ENCODE measurements at places on chromosomes 16 and 17.

DNA sequence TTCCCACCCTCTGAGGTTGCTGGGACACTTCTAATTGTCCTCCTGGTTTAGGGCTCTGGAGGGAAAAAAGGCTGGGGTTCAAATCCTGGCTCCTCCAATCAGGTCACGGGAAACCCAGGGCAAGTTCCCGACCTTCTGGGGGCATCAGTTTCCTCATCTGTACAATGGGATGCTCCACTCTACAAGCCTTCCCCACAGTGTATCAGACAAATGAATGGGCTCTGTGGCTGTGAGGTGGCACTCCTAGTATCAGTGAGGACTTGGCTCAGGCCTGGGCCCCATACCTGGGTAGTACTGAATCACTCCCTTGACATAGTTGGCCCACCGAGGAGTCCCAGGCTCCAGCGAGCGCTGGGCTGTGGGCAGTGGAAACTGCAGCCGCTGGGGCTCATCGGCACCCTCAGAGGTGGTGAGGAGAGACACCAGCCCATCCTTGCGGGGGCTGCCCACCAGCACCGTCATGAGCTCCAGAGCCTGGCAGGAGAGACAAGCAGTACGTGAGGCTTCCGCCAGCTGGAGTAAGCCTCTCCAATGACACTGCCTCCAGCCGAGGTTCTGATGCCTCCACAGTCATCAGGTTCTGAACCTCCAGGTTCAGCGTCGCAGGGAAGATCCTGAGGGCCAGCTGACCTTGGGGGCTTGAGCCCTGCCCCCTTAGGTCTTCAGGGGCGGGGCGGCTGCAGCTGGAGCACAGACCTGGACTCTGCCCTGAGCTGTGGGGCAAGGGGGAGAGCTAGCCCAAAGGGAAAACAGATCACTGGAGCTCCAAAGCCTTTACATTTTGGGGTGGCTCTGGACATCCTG lies 1.2 kb downstream of the GALK1 start:
- DNase-seq: no peak

DNA sequence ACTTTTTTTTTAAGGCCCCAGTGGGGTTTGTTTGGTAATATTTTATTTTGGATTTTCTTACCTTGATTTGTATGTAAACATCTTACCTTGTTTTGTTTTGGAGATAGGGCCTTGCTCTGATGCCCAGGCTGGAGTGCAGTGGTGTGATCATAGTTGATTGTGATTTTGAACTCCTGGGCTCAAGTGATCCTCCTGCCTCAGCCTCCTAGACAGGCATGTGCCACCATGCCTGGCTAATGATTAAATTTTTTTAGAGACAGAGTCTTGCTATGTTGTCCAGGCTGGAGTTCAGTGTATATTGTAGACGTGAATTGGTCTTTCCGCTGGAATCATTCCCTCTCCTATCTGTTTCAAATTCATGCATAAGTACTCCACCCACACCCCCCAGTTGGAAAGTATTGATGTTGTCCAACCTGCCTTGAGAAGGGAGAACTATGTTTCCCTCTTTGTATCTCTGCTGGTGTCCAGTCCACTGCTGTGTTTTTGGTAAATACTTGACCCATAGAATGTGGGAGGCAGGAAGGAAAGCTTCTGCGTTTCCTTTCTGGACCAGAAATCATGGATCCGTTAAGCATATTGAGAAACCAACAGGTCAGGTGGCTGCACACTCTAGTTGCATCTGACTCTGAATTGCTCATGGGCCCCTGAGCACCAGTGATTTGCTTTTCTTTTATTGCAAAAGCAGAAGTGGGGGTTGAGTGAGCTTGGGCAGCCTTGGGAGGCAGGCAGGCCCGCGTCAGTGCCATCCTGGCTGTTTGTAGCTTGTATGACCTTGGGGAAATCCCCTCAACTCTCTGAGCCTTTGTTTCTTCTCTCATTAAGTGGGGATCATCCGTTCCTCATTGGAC lies 25.0 kb downstream of the RMI2 start:
- DNase-seq: no peak

DNA sequence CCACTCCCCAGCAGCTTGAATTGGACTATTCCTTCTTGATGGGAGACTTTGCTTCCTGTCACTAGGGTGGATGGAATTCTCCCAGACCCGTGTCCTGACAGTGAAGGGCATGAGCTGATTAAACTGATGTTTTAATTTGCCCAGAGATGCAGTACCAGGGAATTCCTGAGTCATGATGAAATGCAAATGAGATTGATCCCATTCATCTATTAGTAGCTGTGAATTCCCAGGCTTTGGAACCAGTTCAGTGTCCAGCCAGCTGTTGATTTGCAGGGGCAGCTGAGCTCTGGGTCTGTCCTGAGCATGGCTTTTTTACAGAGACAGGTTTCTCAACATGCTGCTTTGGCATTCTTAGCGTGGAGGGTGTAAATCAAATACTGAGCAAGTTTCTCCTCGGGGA lies 157.9 kb downstream of the PITPNC1 start:
- DNase-seq: no peak

DNA sequence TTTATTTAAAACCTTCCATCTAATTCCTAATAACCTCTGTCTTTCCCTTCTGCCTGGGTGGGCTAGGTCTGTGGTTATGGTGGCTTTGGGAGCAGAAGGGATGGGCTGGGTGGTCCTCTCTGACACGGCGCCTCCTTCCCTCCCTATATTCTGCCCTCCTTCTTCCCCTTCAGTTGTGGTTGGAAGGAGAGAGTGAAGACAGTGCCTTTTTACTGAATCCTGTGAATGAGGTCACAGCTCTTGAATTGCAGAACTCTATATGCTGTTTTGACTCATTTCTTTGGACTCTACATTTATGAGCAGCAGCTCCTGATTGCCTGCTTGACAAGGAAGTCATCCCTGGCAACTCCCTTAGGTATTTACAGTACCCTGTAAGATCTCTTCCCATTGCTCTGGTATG lies 256.0 kb upstream of the ELAC2 start:
- DNase-seq: no peak

- DNase-seq: no peak
Measured at GRCh38 chr17:38800237-38800760, 943 bp upstream of the PIP4K2B start.

DNA sequence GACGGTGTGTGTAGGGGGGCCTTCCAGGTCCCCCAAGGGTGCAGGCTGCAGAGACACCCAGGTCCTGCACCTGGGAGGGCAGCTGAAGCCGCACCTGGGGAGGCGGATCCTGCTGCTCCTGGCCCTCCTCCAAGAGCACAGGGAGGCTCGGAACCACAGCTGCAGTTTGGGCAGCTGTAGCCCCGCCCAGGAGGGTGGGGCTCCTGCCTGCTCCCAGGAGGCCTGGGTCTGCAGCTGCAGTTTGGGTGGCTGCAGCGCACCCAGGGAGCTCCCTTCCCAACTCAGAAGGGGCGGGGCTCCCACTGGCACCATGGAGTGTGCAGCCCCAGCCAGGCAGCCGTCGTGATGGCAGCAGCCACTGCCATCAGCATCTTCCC lies 69.4 kb upstream of the NKD1 start:
- DNase-seq: no peak

DNA sequence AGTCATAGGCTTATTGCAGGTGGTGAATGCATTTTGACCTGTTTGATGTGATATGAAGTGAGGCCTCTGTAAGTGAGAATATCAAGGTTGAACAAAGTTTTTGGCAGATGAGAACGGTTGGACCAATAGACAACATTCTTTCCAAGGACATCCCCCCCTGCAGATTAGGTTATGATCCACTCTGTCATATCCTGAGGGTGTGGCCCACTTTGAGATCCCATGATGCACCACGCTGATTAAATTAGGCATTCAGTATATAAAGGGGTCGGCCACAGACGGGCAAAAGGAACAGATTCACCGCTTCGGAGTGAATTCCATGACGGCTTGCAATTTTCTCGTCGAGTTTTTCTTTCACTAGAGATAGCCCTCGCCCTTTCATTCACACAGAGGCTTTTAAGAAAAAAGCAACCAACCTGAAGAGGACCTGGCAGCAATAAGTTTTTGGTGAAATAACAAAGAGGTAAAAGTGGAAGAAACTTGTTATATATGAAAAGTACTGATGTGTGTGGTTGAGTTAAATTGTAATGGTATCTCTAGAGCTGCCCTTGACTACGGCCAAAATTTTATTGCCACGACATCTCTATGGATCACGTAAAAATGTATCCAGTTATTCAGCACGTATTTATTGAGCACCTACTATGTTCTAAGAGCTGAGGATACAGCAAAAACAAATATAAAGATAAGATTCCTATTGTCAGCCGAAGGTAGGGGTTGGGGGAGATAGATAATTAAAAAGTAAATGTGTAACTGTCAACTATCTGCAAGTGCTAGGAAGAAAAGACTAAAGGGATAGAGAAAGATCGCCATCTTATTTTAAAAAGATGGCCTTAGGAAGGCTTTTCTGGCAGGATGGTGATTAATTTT lies 1.7 kb upstream of the RBBP6 start:
- DNase-seq: no peak

GRCh38 chr16:2002406-2003230 lies 7.0 kb downstream of the ZNF598 start:
- no peak for DNase-seq

DNA sequence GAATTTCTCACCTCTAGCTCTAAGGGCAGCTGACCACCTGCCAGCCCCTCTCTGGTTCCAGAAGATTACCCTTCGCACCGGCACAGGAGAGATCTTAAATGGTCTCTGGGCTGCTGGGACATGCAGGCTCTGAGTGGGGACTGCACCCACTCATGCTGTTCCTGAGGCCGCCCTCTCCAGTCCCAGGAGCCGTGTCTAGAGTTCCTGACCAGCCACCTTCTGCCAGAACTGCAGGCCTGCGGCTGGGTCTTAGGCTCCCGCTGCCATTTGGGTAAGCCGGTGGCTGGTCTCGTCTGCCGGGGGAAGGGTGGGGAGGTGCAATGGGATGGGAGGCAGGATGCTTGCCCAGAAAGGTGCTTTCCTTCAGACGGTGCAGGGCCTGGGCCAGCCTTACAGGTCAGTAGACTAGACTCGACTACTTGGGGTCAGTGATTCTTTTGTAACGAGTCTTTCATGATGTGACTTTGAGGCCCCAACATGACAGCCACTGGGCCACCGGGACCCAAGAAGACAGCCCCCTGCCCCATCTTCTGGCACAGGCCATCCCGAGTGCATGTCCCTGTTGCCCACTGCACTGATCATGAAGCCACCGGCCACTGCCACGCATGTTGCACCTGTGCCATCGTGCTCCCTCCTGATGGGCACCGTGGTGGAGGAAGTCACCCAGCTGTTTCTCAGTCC lies 26.4 kb downstream of the B9D1 start:
- no peak for DNase-seq

GRCh38 chr16:10987361-10988163 lies 43.2 kb downstream of the CLEC16A start:
- DNase-seq: no peak

GRCh38 chr16:86577314-86577971 lies 906 bp upstream of the FOXL1 start:
- DNase-seq: no peak

GRCh38 chr17:41326173-41327145 lies 10.9 kb upstream of the KRTAP17-1 start:
- peak; percentile 42 for DNase-seq

- DNase-seq: peak; percentile 11
Measured at GRCh38 chr17:34703533-34703932, 124.2 kb downstream of the TMEM132E start.

DNA sequence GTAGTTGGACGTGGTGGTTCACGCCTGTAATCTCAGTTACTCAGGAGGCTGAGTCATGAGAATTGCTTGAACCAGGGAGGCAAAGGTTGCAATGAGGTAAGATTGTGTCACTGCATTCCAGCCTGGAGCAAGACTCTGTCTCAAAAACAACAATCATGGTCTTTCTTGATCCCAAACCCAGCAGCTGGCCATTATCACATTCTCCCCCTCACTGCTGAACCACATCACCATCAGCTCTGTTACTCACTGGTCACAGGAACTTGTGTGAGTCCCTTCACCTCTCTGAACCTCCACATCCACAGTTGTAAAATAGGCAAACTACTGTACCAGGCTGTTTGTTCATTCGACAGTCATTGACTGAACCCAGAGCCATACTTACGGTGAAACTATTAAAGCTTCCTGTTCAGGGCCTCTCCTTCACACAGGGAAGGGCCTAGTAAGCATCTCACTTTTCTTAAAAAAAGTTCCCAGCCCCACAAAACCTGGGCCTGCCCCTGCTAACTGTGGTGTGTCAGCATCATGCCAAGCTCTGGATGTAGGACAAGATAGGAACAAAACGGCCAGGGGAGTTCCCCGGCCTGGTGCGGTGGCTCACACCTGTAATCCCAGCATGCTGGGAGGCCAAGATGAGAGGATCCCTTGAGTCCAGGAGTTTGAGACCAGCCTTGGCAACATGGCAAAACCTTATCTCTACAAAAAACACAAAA lies 104.7 kb downstream of the COPRS start:
- no peak for DNase-seq

DNA sequence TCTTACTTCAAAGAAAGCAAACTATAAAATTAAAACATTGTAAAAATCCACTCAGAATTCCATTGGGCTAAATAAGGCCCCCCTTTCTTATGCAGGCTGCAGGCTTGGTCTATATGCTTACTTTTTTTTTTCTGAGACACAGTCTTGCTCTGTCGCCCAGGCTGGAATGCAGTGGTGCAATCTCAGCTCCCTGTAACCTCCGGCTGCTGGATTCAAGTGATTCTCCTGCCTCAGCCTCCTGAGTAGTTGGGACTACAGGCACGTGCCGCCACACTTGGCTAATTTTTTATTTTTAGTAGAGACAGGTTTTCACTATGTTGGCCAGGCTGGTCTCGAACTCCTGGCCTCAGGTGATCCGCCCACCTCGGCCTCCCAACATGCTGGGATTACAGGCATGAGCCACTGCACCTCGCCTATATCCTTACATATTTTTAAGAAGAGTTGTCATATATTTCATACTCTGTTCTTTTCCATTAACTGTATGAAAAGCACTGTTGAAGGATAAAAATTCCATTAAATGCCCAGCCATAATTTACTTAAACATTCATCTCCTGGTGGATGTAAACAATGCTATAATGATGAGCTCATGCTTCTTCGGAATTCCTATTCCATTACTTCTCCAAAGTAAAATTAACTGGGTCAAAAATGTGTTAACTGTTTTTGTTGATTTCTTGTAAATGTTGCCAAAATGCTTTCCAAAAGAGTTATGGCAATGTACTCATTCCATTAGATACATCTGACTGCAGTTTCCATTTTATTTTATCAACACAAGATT lies 17.8 kb downstream of the SNN start:
- DNase-seq: no peak

DNA sequence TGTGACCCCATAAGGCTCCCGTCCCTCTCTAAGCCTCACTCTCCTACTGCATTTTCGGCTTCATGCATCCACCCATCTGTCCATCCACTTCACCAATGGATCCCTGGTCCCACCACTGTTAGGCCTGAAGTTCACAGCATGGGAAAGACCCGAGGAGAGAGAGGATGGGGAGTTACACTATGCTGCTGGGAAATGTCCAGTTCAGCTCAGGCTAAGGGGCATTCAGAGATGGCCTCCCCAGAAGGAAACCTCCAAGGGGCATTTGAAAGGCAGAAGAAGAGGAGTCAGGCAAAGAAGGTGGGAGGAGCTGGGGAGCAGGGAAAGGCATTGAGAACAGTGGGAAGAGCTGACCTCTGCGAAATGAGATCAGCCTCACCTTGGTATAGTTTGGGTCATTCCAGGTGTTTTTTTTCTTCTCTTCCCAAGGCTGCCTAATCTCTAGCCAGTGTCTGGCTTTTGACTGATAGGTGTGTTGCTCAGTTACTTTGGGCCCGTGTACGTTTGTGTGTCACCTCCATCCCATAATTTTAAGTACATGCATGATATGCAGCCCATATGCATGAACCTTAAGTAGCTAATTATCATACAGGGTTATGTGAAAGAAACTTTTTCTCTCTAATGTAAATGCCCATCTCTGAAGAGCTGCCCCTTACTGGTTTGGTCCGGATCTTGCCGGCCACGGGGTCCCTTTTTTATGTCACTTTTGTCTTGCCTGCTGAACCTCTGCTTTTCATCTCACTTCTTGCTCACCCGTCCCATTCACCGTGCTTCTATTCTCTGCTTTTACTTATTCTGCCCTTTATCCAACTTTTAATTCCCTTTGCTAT lies 11.6 kb upstream of the DRC7 start:
- DNase-seq: no peak

Data from T-helper 9 cell (primary cell).